ENCODE measurements at places on chromosomes 6 and 20.

GRCh38 chr6:90224196-90224595 is 72.4 kb downstream of the BACH2 start:
- no peak for DNase-seq

DNA sequence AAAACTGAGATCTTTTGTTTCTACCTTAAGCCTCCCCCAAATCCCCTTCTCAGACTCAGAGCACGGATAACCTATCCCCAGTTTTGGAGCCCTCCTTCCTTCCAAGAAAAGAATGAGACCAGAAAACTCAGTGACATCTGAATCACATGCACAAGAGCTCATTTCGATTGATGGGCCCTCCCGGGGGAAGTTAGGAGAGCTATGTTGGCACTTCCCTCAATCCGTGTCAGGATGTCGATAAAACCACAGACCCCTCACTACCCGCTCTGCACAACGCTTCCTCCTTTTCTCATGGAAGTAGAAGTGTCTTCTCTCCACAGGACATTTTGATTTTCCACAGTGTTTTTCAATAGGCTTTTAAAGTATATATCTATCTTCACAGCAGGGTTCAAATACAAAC is 332.4 kb downstream of the HACE1 start:
- no peak for DNase-seq

DNA sequence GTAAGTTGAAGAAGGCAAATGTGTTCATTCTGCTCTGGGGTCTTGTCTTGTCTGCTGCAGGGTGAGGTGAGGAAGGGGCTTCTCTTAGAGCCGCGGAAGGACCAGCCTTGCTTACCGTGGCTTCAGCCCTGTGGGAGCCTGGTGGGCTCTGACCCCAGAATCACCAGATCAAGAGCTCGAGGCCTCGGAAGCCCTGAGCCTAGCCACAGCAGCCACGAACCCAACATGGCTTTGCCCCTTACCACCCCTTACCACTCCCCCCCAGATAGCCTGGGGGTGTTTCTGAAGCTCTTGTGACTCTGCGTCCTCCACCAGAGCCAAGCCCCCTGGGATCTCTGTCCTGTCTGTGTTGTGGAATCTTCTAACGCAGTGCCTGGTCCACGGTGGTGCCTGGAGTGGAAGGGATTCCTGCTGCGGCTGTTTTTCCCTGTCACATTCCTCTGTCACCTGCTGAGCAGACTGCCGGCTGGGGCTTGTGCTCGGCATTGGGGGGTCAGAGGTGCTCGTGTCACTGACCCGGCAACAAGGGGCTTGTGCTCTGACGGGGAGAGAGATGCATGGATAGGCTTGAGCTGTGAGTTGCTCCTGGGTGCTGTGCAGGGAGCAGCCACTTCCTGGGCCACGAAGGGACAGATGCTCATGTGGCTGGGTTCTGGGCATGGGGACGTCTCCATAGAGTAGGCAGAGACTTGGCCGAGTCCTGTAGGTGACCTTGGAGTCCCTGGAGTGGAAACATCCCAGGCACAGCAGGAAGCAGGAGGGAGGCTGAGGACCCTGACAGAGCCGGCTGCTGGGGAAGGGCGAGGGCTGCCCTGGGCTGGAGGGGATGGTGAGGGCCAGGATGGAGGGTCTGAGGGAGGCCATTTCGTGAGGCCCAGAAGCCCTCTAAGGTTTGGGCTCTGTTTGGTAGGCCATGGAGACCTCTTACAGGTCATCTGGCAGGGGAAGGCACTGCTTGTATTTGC is 316.0 kb downstream of the QKI start:
- no peak for DNase-seq

DNA sequence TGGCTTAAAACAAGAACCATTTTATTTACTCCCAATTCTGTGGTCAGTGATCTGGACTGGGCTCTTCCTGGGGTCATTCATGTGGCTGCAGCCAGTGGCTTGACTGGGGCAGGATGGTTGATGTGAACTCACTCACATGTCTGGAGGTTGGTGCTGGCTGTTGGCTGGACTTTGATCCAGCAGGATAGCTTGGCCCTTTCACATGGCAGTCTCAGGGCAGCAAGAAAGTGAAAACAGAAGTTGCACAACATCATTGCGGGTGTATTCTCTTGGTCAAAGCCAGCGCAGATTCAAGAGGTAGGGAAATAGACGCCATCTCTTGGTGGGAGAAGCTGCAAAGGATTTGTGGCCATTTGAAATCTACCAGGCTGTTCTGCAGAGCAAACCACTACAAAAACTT is 77.2 kb downstream of the MDGA1 start:
- DNase-seq = no peak

DNA sequence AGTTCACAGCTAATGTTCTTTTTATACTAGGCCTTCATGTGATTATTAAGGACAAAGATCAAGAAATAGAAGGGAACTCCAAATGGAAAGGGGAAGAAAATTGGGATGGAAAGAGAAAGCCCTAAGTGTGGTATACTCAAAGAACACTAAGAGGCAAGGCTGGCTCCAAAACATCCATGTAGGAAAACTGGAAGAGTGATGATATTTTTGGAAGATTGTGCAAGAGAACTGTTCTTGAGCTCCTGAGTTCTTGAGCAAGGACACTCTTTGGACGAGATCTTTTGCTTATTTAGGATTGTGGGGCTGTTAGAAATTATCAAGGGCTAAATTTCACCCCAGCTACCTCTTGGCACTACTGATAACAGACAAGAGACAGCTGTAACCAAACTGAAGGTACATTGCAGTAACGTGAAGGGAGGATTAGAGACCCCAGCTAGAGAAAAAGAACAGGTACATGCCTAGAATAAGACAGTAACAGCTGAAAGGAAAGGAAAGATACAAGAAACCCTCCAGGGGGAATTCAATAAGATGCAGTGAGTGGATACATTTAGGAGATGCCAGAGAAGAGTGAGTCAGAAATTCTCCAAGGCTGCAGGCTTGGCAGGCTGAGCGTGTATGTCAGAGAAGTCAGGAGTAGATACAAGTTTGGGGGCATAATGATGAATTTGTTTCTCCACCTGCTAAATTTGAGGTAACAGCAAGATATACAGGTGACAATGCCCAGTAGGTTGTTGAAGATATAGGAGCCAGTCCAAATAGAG is 69.7 kb downstream of the CBLN4 start:
- DNase-seq = no peak

GRCh38 chr6:163339466-163339865 is 75.1 kb upstream of the QKI start:
- DNase-seq = no peak

GRCh38 chr20:41094353-41095055 is 42.8 kb upstream of the PLCG1 start:
- no peak for DNase-seq

DNA sequence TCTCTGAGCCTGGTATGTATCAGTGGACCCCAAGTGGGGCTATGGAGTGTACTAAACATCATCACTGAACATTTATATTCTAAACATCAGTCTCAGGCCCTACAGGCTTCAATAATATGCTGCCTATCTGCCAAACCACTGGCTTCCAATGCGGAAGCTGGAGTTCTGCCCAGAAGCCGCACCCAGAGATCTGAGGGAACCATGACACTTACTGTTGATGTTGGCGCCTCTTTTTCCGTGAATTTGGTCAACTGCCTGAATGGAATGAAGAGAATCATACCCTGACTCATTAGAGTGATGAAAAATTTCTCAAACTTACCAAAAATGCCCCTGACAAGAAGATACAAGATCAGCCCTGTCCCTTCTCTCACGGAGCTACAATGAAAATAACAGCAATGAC is 66.2 kb downstream of the SLC22A23 start:
- DNase-seq = no peak

GRCh38 chr6:100172322-100172713 is 178.3 kb upstream of the MCHR2 start:
- no peak for DNase-seq

GRCh38 chr6:32854376-32855178 is 585 bp downstream of the PSMB9 start:
- DNase-seq = no peak

DNA sequence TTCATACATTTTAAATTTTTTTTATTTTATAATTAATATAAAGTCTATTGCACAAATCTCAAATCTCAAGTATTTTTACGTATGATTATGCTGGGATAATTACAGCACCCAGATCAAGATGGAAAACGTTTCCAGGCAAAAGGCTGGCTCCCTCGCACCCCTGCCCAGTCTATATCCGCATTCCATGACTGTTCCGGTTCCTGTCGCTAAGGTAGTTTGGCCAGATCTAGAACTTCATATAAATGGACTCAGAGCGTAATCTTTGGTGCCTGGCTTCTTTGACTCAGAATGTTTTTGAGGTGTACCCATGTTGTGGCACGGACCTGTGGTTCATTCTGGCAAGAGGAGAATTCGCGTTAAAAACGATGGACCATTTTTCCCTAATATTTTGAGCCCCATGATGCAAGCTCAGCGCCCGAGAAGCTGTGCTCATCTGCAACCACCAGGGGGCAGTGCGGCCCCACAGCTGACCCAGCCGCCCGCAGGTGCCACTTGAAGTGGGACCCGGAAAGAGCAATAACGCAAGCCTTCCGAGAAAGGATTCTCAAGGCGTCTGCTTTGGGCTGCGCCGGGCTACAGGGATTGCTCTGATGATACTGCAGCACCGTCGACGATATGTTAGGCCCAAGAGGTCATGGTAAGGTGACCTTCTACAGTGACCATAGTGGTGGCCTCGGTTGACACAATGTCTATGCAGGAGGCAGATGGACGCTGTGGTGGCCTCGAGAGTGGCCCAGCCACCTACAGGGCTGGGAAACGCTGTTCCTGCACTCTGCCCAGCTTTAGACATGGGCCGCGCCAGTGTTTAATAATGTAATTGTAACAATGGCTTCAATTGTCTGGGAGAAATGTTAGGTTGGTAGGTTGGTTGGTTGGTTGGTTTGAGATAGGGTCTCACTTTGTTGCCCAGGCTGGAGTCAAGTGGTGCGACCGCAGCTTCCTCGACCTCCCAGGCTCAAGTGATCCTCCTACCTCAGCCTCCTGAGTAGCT is 160.1 kb downstream of the ZMYND8 start:
- DNase-seq = peak; percentile 78

- no peak for DNase-seq
Measured at GRCh38 chr6:159117046-159117445, 52.2 kb upstream of the FNDC1 start.

DNA sequence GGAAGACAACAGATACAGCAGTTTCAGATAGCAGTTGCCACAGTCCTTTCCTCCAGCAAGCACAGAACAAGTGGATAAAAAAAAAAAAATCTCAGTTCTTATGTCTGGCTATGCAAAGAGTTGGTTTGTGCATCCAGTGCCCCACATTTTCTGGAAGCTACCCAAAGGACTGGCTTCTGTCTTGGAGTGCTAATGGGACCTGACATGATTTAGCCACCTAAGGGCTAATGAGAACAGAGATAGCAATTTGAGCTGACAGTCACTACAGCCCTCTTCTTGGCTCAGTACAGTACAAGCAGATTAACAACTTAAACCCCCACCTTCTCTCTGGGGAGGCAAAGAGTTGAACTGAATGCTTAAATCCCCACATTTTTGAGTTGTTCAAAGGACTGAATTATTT is 976.8 kb downstream of the TBC1D32 start:
- DNase-seq = no peak

DNA sequence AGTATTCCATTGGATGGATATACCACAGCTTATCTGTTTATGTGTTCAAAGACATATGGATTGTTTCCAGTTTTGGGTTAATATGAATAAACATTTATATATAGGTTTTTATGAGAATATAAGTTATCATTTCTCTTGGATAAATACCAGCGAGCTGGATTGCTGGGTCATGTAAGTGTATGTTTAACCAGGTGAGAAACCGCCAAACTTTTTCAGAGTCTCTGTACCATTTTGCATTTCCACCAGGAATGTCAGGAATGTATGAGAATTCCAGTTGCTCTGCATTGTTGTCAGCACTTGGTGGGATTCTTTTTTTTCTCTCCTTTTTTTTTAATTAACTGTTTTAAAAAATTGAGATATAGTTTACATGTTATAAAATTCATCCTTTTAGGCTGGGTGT is 52.1 kb downstream of the PHF20 start:
- no peak for DNase-seq
